ENCODE measurements at places on chromosomes 5 and 9.
A peak's percentile ranks its signal among the peaks of the same experiment; 100 is the strongest.

DNA sequence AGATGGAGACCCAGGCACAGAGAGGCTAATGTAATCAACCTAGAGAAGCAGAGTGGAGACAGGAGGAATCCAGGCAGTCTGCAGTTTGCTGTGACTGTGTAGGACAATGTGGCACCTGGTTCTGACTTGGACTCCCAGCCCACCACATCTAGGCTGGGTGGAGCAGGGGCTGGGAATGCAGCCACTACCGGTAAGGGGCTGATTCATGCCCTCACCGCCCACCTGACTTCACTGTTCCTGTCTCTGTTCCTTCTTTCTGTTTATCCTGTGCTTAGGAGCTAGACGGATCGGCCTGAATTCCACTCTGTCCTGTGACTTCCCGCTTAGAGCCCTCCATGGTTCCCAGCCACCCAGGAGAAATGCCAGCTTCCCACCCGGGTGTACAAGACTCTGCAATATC is 2.6 kb downstream of the PDLIM4 start:
- DNase-seq = peak; percentile 48

- no peak for DNase-seq
These were observed 36.8 kb downstream of the PCDHGC5 start for GRCh38 chr5:141525653-141526052.

GRCh38 chr9:119375892-119376291 is 6.7 kb upstream of the BRINP1 start:
- peak; percentile 26 for DNase-seq

GRCh38 chr9:131180454-131180853 is 55.1 kb downstream of the NUP214 start:
- no peak for DNase-seq

GRCh38 chr5:66788556-66788955 is 192.4 kb downstream of the MAST4 start:
- no peak for DNase-seq

DNA sequence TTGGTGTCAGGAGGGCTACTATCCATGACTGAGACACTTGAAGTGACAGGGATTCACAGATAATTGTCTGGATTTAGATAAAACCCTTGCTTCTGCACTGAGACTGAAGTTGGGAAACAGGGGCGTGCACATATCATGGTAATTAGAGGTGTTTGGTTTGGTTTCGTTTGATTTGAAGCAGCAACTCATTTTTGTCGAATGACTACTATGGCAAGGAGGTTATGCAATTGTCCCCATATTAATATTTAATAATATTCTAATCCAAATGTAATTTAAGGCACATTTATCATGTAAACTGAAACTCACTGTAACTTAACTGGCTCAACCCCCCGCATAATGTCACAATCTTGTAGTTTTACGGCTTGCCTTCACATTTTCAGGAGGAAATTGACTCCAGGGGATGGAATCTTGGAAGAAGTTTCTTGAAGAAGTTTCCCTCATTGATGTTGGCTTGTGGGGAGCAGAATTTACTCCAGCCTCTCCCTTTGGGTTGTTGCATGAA is 12.5 kb downstream of the ZNF366 start:
- no peak for DNase-seq

DNA sequence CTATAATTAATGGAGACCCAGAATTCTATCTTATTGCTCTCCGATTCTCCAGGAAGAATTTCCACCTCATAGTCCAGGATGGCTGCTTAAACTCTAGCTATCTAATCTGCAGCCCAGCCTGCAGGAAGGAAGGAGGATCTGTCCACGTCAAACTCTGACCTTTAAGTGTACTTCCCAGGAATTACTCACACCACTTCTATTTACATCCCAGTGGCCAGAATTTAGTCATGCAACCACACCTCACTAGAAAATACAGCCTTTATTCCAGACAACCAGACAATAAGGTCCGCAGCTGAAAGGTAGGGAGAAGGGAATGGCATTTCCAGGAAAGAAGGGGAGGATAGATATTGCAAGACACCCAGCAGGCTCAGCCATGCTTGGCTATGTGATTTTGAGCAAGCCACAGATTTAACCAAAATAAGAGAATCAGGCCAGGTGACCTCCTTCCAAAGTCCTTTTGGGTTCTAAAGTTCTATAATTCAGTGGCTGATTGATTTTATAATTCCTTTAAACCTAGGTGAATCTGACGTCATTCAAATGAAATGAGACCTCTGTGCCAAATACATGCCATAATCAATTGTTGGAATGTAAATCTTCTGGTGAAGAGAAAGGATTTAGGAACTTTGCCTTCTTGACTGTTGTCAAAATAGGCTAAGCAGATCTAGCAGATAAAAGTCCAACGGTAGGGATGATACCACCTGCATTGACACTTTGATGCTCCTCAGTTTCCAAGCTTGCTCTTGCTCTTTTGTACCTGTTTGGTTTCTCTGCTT is 3.7 kb upstream of the DENND1A start:
- DNase-seq = peak; percentile 89

- DNase-seq = no peak
These were observed 12.5 kb downstream of the GDF9 start for GRCh38 chr5:132853790-132854189.

DNA sequence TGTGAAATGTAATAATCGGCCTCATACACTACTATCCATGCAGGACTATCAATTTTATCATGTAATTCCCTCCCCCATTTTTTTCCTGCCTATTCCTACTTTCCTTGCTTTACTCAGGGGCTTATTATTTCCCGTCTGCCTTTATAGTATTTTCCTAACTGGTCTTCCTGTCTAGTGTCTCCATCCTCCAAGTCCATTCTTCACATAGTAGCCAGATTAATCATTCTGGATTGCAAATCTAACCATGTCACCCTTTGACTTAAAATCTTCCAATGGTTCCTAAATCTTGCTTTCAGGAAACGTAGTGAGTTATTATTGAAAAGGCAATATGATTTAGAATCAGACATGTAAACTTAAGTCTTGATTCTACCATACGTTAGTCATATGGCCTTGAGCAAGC is 307.4 kb upstream of the HAPLN1 start:
- DNase-seq = no peak

GRCh38 chr5:151212406-151212798 is 11.5 kb downstream of the CCDC69 start:
- DNase-seq = no peak

- no peak for DNase-seq
These were observed 86.0 kb downstream of the TRPC7 start for GRCh38 chr5:136279314-136279713.

DNA sequence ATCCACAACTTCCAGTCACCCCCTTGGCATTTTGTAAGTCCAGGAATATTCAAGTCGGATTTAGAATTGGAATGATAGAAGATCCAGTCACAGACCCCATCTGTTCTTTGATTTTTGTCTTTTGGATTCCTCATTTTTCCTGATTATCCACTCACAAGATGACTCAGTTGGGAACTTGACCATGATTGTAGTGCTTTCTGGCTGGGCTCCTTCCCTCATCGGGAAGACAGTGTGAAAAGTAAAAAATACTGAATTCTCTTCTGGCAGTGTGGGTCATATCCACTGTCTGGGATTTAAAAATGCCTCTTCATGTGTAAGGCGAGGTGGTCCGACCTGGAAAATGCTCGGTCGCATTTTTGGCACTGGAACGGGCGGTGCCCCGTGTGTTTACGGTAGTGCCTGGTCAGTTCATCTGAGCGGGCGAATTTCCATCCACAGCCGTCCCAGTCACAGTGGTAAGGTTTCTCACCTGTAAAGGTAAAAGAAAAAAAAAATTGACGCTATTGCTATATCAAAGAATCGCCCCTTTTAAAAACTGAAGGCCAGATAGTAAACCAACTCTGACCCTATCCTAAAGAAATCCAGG is 4.0 kb downstream of the KLF4 start:
- DNase-seq = no peak

GRCh38 chr5:9661316-9662015 is 31.3 kb upstream of the TAS2R1 start:
- DNase-seq = no peak

- peak; percentile 96 for DNase-seq
These were observed 117.9 kb upstream of the FST start for GRCh38 chr5:53362521-53362941.

- DNase-seq = no peak
These were observed 980 bp upstream of the RHOBTB3 start for GRCh38 chr5:95730011-95730700.

DNA sequence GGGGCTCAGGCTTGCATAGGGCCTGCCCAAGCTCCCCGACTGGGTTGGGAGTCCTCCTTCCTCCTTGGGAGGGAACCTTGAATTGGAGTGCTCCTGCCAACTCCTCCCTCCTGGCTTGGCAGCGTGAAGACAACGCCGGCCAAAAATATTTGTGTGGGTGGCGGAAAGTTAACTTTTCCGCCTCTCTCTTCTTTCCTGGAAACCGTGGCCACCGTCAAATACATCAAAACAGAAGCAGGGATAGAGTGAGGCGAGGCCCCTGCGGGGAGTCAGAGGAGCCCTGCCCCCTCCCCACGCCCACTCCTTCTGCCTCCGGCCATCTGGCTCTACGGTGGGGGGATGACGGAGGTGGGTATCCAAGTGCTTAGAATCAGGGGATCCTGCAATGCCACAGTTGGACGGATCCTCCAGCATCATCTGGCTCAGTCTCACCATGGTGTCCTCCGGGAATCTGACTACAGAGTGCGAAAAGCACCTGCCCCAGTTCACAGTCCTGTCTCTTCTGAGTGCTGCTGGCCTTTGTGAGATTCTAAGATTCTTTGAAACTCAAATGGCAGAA is 25.2 kb upstream of the SYNPO start:
- no peak for DNase-seq

- DNase-seq = no peak
These were observed 14.0 kb upstream of the CREBRF start for GRCh38 chr5:173041881-173042762.

- no peak for DNase-seq
These were observed 153.2 kb downstream of the NTRK2 start for GRCh38 chr9:84822589-84823233.

DNA sequence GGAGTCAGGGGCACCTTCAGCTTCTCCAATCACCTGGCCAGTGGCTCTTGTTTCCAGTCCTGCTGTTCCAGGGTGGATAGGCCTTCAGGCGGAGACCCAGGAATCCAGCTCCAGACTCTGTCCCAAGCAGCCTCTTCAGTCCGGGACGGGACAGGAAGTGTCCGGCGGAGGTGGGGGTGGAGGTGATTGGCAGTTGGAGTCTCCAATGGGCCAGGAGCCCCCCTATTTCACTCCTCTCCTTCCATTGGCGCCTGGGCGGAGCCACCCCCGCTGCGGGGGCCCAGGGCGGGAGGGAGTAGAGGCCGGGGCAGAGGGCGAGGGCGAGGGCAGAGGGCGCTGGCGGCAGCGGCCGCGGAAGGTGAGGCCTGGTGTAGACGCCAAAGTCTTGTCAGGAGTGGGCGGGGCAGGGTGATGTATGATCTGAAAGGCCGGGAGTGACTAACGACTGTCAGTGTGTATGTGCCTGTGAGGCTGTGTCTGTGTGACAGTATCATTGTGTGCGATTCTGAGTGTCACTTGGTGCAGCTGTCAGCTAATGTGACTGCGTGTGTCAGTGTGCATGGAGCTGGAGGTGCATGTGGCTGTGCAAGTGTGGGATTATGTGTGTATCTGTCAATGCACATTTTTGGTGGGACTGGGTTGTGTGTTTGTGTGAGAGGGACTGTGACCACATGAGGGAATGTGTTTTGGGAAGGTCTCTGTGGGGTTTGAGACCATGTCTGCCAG is at the start of gene IL11RA:
IL11RA (plus strand) TSS at position 310 of the 726 bp plus-strand sequence. CDS start 3,033 bp downstream, outside the sequence.
- DNase-seq = peak; percentile 94

- no peak for DNase-seq
These were observed 109.4 kb downstream of the LIFR start for GRCh38 chr5:38447056-38447455.

GRCh38 chr9:4985386-4986266 is 554 bp downstream of the JAK2 start:
- no peak for DNase-seq

DNA sequence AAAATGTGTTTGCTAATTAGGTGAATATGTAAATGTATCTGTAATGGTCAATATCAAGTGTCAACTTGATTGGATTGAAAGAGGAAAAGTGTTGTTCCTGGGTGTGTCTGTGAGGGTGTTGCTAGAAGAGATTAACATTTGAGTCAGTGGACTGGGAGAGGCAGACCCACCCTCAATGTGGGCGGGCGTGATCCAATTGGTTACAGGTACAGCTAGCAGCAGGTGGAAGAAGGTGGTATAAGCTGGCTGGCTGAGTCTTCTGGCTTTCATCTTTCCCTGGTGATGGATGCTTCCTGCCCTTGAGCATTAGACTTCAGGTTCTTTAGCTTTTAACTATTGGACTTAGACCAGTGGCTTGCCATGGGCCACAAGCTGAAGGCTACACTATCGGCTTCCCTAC is 779.0 kb upstream of the CTNND2 start:
- DNase-seq = no peak

GRCh38 chr9:133394687-133395271 is 18.6 kb downstream of the STKLD1 start:
- DNase-seq = no peak

DNA sequence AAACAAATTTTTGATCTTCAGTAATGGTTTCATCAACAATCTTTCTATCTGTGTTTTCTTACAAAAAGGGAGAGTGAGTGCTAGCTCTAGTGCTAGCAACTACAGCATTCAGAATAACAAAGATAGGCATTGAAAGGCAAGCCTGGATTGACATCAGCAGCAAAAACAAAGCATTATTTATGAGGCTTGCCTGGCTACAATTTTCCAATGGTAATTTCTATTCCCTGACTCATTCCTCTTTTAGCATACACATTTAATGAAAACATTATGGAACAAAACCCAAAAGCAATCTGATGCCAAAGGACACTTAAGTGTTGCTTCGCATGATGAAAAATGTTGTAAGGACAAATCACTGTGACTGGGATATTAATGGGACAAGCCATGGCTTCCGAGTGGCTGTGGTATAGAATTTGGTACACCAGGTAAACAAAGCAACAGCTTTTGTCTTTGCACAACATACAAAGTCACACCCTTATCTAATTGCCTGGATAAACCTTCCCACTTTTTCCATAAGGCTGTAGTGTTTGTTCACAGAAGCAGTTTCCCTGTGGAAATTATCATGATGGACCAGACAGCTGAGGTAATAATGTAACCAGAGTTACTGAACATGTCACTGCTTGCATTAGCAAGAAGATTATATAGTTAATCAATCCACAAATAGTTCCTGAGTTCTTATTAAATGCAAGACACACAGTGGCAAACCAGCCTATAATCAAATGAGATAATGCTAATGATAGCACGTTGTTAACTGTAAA is 179.8 kb upstream of the EDIL3 start:
- no peak for DNase-seq

GRCh38 chr5:159478950-159479349 is 148.7 kb upstream of the IL12B start:
- DNase-seq = no peak

DNA sequence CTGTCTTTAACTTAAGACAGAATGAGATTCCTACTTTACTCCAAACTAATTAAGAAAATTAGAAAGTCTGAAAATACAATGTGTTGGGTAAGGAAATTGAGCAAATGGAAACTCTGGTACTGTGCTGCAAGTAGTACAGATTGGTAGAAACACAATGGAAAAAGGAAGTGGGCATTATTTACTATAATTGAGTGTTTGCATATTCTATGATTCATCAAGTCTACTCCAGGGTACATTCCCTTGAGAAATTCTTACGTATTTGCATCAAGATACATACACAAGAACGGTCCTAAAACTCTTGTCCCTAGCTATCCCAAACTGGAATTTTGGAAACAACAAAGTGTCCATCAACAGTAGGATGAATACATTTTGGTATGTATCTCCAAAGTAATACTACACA is 123.5 kb upstream of the TARS1 start:
- no peak for DNase-seq

Measured in RWPE1 (cell line).